ENCODE measurements at places on chromosomes 7 and 10. TPM values are rescaled to one million over a fixed set of nuclear protein-coding genes. Genes with fewer than 3 reads are reported as not detected.

DNA sequence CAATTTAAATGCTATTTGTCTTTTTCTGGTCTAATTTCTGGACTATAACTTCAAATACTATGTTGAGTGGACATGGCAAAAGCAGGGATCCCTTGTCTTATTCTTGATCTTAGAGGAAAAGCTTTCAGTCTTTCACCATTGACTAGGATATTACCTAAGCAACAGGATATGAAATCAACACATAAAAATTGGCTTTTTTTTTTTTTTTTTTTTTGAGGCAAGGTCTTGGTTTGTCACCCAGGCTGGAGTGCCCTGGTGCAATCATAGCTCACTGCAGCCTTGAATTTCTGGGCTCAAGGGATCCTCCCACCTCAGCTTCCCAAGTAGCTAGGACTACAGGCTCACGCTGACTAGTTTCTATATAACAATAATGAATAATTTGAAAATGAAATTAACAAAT, 90.8 kb downstream of the JMJD1C start:
- ATAC-seq = no peak

- no peak for ATAC-seq
Observed at GRCh38 chr7:107951896-107952295, 51.1 kb downstream of the LAMB1 start.

GRCh38 chr10:88012641-88013040, 149.2 kb downstream of the PTEN start:
- ATAC-seq = no peak

Gene AS3MT
- total RNA-seq = not detected

Gene LRMDA
- not detected for total RNA-seq

Data from activated T-helper 17 cell treated with anti-CD3 and anti-CD28 coated beads, Interleukin-2, amount 50 U/mL, for 72 hours (primary cell).